ENCODE measurements at places on chromosomes 7 and 10.

DNA sequence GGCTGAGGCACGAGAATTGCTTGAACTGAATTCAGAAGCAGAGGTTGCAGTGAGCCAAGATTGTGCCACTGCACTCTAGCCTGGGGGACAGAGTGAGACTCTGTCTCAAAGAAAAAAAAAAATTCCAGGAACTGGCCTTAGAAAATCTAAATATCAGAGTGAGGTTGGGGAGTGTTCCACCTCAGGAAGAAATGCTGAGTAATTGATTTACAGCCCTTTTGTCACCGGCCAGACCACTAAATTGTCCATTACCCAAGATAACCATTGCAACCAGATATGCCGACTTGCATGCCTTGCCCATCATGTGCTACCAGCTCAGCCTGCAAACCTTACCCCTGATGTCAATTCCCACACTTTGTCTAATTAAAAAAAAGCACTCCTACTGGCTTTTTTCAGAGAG, 42.4 kb downstream of the CRCP start:
- DNase-seq, result no peak

- DNase-seq, result no peak
Measured at GRCh38 chr10:117509573-117509972, 33.0 kb upstream of the EMX2 start.

DNA sequence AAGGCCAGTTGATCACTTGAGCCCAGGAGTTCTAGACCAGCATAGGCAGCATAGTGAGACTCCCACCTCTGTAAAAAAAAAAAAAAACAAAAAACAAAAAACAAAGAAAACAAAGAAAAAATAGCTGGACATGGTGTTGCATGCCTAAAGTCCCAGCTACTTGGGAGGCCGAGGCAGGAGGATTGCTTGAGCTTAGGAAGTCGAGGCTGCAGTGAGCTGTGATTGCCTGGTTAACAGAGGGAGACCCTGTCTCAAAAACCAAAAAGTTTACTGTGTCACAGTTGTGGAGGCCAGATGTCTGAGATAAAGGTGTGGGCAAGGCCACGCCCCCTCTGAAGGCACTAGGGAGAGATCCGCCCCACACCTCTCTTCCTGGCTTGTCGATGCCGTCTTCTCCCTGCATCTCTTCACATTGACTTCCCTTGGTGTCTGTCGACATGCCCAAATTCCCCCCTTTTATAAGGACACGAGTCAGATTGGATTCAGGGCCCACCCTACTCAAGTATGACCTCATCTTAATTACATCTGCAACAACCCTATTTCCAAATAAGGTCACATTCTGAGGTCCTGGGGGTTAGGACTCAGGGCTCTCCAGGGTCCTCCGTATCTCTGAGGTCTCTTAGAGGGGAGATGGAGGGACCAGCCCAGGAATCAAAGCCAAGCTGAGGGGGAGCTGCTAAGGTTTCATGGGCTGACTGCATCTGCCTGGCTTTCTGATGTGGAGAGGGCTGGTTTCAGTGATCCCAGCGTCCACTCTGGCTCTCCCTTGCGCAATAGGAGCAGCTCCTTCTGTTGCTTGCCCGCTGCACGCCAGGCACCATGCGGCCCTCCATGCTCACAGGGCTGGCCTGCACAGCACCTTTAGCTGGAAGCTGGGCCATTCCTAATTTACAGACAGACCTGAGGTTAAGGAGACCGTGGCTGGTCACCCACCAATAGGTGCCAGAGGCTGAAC, 23.1 kb downstream of the AGAP3 start:
- no peak for DNase-seq

DNA sequence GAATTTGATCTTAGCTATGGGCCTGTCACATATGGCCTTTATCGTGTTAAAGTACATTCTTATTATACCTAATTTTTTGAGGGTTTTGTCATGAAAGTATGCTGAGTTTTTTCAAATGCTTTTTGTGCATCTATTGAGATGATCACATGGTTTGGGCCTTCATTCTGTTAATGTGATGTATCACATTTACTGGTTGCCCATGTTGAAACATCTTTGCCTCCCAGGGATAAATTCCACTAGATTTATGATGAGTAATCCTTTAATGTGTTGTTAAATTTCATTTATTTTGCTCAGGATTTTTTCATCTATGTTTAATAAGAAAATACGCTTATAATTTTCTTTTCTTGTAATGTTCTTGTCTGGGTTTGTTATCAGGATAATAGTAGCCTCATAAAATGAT, 442.0 kb downstream of the MDFIC start:
- no peak for DNase-seq

- no peak for DNase-seq
Measured at GRCh38 chr7:34043461-34044305, 138.3 kb downstream of the BMPER start.
